ENCODE measurements at places on chromosomes 16 and 17. TPM values are rescaled to one million over a fixed set of nuclear protein-coding genes. Genes with fewer than 3 reads are reported as not detected.

DNA sequence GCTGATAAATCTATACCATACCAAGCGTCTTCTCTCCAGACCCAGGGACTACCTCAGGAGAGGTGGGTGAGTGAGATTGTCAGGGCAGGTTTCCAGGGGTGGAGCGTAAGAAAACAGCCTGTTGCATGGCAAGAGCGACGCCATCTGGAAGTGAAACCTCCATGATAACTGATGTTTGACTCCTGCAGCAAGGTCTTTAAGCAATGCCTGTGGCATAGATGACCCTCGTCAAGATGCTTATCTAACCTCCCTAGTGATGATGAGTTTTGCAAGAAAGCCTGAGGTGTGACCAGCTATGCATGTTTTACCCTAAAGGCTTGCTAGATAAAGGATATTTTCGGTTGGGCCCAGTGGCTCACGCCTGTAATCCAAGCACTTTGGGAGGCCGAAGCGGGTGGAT, 71.6 kb downstream of the GSG1L start:
- H3K27ac ChIP-seq: no peak overlapping the region
- H3K27me3 ChIP-seq: no peaks in the 10 kb centered on the region
- no peaks in the 10 kb centered on the region for H3K4me1 ChIP-seq
- H3K36me3 ChIP-seq: no peaks in the 10 kb centered on the region
- no peak overlapping the region for H3K4me3 ChIP-seq
- no peak for DNase-seq

DNA sequence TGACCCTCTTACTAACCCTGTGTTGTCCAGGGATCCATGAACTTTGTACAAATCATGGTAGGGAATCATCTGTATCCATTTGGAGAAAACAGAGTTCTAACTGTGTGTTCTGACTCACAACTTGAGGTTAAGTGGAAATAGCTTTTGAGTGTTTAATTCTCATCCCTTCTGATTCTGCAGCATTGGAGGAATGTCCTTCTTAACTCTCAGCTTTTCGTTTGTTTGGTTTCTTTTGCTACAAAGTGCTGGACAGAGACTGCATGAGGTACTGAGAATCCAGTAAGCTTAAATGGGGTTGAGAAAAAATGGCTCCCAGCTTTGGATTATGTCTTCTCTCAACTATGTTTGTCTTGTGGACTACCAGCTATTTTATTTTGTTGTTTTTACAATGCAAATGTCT, 352.1 kb upstream of the KIF2B start:
- H3K27me3 ChIP-seq: no peaks in the 10 kb centered on the region
- no peak overlapping the region for H3K4me3 ChIP-seq
- no peaks in the 10 kb centered on the region for H3K36me3 ChIP-seq

DNA sequence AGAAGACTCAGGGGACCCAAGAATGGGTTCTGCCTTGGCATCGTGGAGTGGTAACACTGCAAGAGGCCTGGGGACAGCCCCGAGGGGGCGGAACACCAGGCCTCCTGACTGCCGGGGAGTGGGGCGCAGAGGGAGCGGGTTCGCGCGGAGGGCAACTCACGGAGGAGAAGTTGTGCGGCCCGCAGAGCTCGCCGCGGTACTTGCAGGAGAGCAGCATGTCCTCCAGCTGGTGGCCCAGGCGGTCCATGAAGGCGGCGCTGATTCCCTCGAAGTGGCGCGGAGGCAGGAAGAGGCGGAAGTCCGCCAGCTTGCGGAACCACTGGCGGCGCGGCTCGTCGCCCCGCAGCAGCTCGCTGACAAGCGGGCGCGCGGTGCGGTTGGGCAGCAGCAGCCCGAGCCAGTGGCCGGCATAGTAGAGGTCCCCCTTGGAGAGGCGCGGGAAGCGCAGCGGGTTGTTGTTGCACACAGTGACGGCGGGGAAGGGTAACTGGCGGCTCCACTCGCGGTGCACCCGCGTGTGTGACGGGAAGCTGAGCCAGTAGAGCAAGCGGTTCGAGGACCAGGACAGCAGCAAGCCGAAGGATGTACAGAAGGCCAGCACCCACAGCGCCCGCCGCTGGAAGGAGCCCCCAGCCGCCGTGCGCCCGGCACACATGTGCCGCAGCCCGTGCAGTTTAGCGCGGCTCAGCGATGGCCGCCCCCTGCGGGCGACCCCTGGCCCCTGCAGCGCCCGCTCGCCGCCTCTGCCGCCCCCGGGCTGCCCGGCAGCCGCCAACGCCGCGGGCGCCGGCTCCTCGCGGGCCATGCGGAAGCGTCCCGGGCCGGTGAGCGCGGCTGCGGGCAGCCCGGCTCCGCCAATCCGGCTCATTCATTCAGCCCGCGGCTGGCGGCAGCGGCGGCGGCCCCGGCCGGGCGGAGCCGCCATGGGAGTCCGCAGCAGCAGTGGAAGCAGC, 1.6 kb downstream of the ASIC2 start:
- H3K4me3 ChIP-seq: peak overlapping the region; percentile 14
- no peaks in the 10 kb centered on the region for H3K4me1 ChIP-seq
- H3K36me3 ChIP-seq: no peaks in the 10 kb centered on the region
- peak; percentile 69 for DNase-seq
- peaks cover 21% of the 10 kb centered on the region for H3K27me3 ChIP-seq

GRCh38 chr16:425740-426114, 278 bp downstream of the RAB11FIP3 start:
- H3K36me3 ChIP-seq: peaks cover 6% of the 10 kb centered on the region
- peaks cover 18% of the 10 kb centered on the region for H3K4me1 ChIP-seq
- no peaks in the 10 kb centered on the region for H3K27me3 ChIP-seq

- DNase-seq: no peak
- peaks cover 32% of the 10 kb centered on the region for H3K4me1 ChIP-seq
- peak overlapping the region; percentile 100 for H3K27ac ChIP-seq
- no peaks in the 10 kb centered on the region for H3K27me3 ChIP-seq
- no peak overlapping the region for H3K4me3 ChIP-seq
- H3K36me3 ChIP-seq: peaks cover 51% of the 10 kb centered on the region
These were observed 54.8 kb downstream of the VMP1 start for GRCh38 chr17:59762049-59762823.

DNA sequence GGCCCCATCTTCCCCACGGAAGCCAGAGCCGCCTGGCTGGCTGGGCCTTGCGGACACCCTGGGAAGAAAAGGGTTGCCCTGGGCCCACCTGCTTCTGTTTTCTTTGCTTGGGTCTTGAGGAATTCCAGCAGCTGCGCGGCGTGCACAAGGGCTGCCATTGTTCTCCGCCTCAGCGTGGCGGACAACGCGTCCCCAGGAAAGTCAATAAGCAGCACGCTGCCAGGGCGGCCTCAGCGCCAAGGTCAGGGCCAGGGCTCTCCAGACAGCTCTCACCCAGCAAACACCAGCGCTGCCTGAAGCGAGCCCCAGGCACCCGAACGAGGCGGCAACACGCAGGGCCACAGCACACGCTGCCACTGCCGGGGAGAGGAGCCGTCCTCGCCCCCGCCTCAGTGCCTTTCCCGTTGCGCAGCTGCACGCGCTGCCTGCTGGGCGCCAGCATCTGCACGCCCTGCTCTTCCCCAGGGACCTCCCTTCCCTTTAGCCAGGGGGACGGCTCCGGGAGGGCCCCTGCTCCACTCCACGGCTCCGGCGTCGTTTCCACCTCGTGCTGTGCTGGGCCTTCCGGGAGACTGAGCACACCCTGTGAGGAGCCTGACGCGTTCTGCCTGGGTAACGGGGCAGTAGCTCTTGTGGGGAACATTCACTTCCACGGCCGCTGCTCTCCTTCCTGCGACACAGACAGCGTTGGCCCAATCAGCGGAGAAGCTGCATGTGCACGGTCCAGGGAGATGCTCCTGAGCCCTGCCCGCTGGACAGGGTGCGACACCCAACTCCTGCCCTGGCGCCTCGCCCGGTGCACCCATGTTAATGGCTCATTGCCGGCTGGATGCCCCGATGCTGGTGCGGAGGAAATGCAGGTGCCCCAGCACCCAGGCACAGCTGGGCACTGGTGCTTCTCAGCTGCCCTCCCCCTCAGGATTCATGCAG, 57.8 kb downstream of the LMF1 start:
- no peak for DNase-seq
- H3K36me3 ChIP-seq: no peaks in the 10 kb centered on the region
- no peaks in the 10 kb centered on the region for H3K27me3 ChIP-seq
- H3K27ac ChIP-seq: no peak overlapping the region
- no peak overlapping the region for H3K4me3 ChIP-seq

KRT36 gene
- polyA plus RNA-seq: not detected

KCNJ12 gene
- 0.36 TPM for polyA plus RNA-seq

TBC1D3B gene
- 2.0 TPM for polyA plus RNA-seq

KRT39 gene
- not detected for polyA plus RNA-seq

All from SK-N-SH (cell line).